ENCODE measurements at places on chromosomes 3 and 15. TPM values are rescaled to one million over a fixed set of nuclear protein-coding genes. Genes with fewer than 3 reads are reported as not detected.

KNG1 gene
- 0.28 TPM for total RNA-seq

DUT gene
- total RNA-seq, result 248 TPM

STX19 gene
- total RNA-seq, result not detected

EPHA6 gene
- total RNA-seq, result not detected

KLF15 gene
- 0.22 TPM for total RNA-seq

ZCWPW2 gene
- total RNA-seq, result not detected

ADGRG7 gene
- not detected for total RNA-seq

MYO1E gene
- 3.9 TPM for total RNA-seq

CLDN16 gene
- not detected for total RNA-seq

SLC9C1 gene
- not detected for total RNA-seq

RAB6B gene
- 0.63 TPM for total RNA-seq

TLR9 gene
- 0.18 TPM for total RNA-seq

ZNF774 gene
- 1.2 TPM for total RNA-seq

DNA sequence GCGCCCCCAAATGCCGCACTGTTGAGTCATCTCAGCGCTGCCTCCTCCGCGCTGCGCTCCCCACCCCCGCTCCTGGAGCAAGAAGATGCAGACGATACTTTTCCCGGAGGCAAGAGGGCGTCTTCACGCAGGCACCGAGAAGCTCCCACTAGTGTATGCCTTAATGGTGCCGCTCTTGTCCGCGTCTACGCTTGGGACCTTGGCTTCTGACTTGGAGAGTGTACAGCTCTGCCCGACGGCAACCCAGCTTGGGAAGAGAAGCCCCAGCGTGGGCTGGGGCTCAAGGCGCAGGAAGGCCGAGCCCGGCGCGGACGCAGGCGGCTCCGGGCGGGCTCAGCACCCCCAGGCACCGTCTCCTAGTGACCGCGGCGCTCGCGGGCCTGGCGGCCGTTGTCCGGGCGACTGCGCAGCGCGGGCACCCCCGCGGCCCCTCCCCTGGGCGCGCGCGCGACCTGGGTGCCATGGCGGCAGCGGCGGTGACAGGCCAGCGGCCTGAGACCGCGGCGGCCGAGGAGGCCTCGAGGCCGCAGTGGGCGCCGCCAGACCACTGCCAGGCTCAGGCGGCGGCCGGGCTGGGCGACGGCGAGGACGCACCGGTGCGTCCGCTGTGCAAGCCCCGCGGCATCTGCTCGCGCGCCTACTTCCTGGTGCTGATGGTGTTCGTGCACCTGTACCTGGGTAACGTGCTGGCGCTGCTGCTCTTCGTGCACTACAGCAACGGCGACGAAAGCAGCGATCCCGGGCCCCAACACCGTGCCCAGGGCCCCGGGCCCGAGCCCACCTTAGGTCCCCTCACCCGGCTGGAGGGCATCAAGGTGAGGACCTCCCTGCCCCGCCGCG, at the start of gene P4HTM:
P4HTM (plus strand) TSS at position 446 of the 840 bp plus-strand sequence; CDS start at position 462, 16 bp downstream.
- peak; percentile 86 for DNase-seq

GRCh38 chr15:74482661-74483060, 21.7 kb upstream of the UBL7 start:
- no peak for DNase-seq

DNA sequence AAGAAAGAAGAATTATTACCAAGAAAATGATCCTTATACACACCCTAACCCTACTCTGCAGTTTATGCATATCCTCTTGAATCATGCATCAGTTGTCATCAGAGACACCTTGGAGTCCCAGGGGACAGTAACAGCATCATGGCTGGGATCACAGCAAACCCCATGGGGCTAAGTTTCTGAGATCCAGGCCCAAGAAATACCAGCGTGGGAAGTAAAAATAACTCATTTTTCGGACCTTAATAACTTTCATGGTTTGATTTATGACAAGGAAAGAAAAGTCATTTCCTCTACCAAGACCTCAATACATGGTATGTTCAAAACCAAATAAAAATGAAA, 38.8 kb upstream of the B3GNT5 start:
- DNase-seq, result no peak

GRCh38 chr3:16058521-16058920, 116.0 kb upstream of the GALNT15 start:
- no peak for DNase-seq

DNA sequence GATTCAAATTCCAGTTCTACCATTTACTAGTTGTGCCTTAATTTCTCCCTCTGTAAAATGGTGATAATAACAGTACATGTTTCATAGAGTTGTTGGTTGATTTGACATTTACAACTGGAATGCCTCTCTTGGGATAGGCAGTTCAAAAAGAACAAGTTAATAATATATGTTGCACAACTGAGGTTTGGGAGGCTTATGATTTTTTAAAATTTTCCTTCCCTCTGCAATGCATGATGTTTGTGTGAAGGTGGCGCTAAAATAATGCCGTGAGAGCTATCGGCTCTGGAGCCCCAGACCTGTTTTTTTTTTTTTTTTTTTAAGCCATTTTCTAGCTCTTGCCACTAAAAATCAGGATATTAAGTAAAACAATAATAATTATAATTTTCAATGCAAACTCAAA, 18.6 kb downstream of the DNAJB11 start:
- no peak for DNase-seq

- DNase-seq, result no peak
These were observed 7.6 kb downstream of the ZMAT3 start for GRCh38 chr3:179063945-179064560.

- no peak for DNase-seq
These were observed 126.1 kb downstream of the SERPINI1 start for GRCh38 chr3:167861649-167862048.

DNA sequence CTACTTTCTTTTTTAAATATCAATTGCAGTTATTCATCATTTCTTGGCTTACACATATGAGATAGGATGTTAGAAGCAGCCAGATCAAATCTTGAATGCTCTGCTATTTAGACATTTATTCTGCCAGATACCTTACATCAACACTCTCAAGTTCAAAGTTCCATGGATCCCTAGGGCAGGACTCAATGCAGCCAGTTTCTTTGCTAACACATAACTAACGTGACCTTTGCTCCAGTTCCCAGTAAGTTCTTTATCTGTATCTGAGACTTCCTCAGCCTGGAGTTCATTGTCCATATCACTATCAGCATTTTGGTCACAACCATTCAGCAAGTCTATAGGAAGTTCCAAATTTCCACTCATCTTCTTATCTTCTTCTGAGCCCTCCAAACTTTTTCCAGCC, 939.9 kb downstream of the VGLL3 start:
- DNase-seq, result no peak

- DNase-seq, result no peak
These were observed 279.8 kb downstream of the UACA start for GRCh38 chr15:70483513-70483912.

DNA sequence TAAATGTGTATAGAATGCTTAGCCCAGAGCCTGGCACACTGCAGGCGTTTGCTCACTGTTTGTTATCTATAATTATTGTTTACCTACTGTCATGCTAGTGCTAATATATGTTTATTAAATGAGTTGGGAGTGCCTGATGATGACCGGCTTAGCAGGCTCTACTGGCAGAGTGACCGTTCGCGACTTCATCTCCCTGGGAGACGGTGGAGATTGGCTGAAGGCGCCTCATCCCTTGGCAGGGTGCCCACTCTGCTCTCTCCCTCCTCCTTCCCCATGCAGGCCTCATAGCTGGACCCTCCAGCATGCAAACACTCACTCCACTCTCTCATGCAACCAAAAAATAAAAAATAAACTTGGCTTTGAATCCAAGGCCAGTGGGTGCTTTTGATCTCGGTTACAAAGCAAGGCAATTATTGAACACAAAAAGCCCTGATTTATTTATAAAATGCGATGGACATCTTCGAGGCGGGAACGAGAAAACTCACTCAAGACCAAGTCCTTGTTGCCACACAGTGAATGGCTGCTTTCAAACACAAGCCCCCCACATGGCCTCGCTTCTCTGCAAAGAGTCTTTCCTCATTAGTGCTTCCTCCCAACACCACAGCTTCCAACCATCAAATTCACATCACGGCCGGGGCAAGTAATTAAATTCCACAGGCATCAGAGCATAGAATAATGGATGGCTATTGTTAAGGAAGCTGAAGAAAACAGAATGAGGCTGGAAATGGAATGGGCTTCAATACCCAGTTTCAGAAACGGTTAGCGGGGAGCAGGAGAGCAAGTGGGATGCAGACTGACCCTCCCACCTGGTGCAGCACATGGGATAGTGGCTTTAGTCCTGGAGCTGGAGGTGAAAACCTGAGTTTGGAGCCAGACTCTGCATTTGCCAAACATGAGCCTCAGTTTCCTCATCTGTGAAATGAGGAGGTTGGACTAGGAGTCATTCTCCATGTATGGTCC, 135.7 kb upstream of the RAD18 start:
- DNase-seq, result no peak

DNA sequence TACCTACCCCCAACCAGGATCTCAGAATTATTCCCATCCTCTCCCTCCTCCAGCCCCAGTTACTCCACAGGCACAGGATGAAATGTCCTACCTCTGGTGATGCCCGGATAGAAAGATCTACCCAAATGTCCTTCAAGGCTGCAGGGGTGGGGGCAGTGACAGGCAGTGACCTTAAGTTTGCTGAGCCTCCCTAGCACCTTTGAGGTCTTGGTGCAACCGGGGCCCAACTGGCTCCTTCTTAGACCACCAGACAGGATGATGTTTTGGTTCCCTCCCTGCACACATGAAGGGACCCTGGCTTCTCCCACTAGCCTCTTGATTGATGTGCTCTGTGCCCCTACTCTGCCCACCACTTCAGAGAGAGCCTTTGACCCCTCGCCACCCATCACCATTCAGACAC, 36.4 kb downstream of the EXOG start:
- DNase-seq, result no peak

- DNase-seq, result no peak
These were observed 1.4 kb downstream of the WDR76 start for GRCh38 chr15:43828061-43828657.

DNA sequence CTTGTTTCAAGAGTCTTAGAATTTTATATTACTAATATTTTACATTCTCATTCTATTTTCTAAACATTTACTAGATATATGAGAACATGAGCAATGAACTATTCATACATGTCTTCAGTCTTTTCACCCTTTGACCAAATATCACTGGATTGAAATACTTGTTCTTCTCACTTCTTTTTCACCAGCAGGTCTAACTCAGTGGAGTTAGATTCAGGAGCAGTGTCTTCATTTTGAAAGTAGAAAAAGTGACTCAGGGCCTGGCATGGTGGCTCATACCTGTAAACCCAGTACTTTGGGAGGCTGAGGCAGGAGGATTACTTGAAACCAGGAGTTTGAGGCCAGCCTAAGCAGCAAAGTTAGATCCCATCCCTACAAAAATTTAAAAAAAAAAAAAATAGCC, 70.8 kb downstream of the USP13 start:
- no peak for DNase-seq

DNA sequence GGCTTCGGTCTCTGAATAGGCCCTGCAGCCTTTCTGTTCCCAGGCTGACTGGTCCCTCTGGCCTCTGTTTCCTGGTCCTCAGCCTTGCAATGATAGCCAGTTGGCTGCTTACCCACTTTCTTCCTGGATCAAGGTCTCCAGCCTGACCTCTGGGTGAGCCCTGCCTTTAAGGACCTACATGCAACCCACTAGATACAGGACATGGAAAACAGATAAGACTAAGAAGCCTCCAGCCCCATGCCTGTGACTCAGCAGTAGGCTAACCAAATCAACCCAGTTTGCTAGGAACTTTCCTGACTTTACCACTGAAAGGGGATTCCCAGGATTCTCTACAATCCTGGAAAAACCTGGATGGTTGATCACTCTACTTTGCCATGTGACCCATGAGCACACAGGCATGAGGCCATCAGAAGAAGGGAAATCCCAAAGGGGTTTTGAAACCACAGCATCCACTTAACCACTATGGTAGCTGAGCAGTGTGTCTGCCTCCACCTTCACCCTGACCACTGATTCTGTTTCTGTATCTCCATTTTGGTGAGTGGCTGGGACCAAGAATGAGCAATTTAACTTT, 188.1 kb downstream of the CHST2 start:
- no peak for DNase-seq

- DNase-seq, result no peak
These were observed 95.7 kb upstream of the SLC24A5 start for GRCh38 chr15:48025118-48025517.

GRCh38 chr3:46221938-46222337, 13.8 kb upstream of the CCR1 start:
- no peak for DNase-seq

- DNase-seq, result no peak
These were observed 6.4 kb downstream of the BDH1 start for GRCh38 chr3:197549261-197549885.

DNA sequence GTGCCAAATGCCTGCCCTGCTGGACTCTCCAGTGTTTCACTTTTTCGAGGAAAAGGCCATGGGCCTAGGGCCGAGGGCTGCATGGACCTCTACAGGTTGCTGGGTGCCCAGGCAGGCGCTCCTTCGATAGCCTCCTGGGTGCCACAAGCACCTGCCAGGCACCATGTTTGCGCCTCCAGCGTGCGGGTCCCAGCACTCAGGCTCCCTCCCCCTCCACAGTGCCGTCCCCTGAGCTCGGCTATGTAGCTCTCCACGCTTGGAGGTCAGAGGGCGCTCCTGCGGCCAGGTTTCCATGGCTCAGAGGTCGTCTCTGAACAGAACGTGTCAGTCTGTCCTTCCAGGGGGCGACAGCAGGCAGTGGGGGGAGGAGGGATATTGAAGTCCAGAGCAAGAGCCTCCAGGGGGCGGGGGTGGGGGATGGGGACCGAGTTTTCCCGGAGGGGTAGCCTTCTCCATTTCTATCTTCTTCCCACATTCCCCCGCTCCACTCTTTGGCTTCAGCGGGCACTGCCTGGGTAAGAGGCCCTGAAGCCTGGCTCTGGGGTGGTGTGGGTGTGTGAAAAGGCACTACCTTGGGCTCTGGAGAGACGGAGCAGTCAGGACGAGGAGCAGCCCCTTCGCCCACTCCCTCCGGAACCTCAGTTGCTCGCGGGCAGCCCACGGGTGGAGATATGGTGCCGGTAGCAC, 3.6 kb downstream of the ONECUT1 start:
- DNase-seq, result no peak

DNA sequence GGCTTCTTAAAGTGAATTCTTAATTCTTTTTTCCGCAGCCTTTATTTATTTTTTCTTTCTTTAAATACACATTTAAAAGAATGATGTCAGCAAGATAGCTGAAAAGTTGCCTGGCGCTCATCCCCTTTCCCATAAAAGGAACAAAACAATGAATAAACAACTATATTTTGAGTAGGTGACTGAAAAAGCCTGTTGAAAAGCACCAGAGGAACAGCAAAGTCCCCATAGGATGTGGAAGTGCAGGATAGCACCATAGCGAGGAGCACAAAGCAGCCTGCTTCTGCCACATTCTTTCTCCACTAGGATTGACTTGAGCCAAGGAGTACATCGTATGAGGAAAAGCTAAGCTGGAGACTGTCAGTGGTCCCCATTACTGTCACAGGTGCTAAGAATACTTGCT, 754.9 kb downstream of the SQOR start:
- no peak for DNase-seq

GRCh38 chr15:58981808-58982475, 5.5 kb upstream of the RNF111 start:
- DNase-seq, result no peak

DNA sequence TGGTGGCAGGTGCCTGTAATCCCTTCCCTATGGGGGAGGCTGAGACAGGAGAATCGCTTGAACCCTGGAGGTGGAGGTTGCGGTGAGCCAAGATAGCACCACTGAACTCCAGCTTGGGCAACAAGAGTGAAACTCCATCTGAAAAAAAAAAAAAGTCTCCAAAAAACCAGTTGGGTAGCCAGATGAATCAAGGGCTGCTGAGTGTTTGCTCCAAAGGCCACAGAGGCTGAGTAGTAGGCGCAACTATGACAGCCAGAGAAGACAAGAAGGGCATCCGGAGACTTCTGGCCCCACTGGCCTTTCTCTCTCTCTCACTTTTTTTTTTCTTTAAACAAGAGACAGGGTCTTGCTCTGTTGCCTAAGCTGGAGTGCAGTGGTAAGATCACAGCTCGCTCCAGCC, 131.8 kb downstream of the SMAD6 start:
- no peak for DNase-seq
